Neural crest cell (in vitro differentiated cells): ENCODE measurements at places on chromosomes 6 and 20. TPM values are rescaled to one million over a fixed set of nuclear protein-coding genes. Genes with fewer than 3 reads are reported as not detected.

AIF1 gene
- total RNA-seq, result not detected in 2 replicates

GRM1 gene
- total RNA-seq, result 0.20 and 0.63 TPM in 2 replicates

ECT2L gene
- total RNA-seq, result not detected in 2 replicates

OVOL2 gene
- not detected in 2 replicates for total RNA-seq

DNA sequence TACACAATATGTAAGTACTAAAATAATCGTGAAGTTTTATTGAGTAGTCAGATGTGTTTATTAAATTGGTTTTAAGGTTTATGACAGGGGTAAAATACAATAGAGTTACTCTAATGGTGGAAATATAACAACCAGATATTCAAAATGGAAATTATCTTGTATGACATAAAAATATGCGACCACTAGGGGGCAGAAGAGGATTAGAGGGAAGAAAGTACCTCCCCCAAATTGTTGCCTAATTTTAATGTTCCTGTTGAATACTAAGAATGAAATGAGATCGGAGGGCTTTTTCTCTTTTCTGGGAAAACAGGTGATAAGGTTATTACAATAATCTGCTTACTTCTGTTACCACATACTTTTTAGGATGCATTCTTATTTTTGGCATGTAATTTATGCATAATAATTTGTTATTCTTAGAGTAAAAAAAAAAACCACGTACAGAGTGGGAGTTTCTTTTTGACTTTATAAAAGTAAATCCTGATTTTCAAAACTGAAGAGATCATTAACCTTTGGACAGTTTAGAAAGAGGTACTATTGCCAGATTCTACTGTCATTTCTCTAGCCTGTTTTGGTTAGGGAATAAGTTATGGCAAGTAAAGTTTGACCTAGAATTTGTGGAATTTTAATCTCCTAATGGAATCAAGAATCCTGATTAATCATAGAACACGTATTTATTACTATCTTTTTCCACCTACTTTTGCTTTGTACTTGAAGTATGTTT lies 159.2 kb downstream of the CD109 start:
- DNase-seq, result peak; percentile 28

DNA sequence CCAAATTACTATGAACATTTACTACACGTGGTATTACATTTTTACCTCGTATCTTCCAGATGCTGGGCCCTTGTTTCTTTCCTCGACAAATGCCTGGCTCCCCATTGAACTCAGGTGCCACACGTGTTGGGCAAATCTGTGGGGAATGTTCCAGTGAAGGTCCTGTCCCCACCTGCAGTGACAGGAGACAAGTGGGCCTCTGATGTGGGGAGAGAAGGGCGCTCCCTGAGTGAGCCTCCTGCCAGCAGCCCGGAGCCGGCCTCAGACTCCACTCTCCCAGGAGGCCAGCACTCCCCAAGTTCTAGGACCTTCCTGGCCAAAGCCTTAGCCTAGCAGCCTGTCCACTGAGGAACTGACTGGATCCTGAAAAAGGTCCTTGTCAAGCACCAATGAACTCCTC lies 21.7 kb upstream of the SCML4 start:
- no peak for DNase-seq
